Myocyte (in vitro differentiated cells): ENCODE measurements at places on chromosomes 1 and 21. TPM values are rescaled to one million over a fixed set of nuclear protein-coding genes. Genes with fewer than 3 reads are reported as not detected.

- no peak for DNase-seq
Measured at GRCh38 chr1:43533584-43533983, 2.9 kb downstream of the PTPRF start.

DNA sequence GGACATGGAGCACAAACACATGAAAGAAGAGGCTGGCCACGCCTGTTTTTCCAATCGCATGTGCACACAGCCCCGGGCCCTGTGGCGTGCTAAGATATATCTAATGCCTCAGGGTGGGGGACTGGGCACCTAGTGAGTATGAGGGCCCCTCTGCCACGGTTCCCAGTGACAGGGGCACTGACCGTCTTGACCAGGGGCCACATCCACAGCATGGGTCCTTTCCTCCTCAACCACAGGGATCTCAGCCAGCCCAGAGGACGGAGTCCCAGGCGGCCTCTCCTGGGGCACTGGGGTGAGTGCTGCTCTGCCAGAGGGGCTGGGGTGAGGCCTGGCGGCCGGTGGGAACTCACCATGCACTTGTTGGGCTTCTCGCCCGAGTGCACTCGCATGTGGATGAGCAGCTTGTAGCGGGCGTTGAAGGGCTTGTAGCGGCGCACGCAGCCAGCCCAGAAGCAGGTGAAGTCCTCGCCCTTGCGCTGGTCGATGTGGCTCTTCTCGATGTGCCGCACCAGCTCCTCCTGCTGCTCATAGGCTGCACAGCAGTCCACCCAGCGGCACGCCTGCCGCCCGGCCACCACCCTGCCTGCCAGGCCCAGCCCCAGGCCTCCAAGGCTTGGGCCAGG, 134.7 kb downstream of the DMRTB1 start:
- no peak for DNase-seq

ZDHHC18 gene
- total RNA-seq = 11.8 and 11.9 TPM in 2 replicates

DNA sequence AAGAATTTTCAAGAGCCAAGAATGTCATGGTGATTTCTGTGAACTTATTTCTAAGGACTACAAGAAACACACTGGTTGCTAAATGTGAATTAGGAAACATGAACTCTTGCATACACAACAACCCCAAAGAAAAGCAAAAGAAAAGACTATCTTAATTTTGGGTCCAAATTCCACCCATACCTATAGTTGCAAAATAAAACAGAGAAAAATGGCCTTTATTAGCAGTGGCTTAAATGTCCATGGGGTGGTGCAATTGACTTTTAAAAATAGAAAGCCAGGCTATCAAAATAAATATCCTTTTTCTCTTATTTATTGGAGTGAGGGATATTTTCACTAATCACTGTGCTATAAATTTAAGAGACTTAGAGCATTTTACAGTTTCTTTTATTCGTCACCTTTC, 80.9 kb upstream of the DPYD start:
- peak; percentile 15 for DNase-seq

GRCh38 chr1:109056064-109056463, 14.2 kb upstream of the WDR47 start:
- DNase-seq = no peak

GRCh38 chr1:25036117-25036546, 106.1 kb upstream of the RUNX3 start:
- no peak for DNase-seq

DNA sequence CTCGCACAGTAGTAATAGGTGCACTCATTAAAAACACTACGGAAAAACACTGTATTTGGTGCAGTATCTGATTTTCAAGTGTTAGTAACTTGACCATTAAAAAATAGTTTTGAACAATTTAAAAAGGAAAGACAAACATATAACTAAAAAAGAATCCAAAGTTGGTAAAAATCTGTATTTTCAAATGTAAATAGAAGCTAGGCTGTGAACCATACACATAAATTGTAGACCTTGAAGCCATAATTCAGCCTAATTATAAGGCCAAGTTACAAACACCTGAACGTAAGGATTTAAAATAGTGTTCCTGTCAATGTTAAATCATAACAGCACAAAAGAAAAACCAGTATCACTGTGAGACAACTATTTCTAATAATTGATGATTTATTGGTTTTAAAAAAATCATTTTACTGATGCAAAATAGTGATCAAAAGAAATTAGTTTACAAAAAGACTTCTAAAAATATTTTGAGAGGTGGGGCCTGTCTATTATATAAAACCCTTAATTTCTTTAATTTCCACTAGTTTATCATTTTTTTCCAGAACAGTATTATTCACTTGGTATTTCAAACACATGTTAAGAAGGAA, 4.5 kb downstream of the IRF2BP2 start:
- no peak for DNase-seq
